CD4-positive, alpha-beta T cell treated with Interleukin-12 subunit alpha and Interleukin-12 subunit beta, for 1 hour (primary cell): ENCODE measurements at places on chromosomes 2 and 18.

GRCh38 chr2:167942366-167943081, 304.9 kb downstream of the STK39 start:
- DNase-seq, result no peak

- no peak for DNase-seq
These were observed 93.8 kb downstream of the ITGB1BP1 start for GRCh38 chr2:9329497-9329896.

GRCh38 chr18:68448736-68449135, 266.2 kb downstream of the TMX3 start:
- no peak for DNase-seq

DNA sequence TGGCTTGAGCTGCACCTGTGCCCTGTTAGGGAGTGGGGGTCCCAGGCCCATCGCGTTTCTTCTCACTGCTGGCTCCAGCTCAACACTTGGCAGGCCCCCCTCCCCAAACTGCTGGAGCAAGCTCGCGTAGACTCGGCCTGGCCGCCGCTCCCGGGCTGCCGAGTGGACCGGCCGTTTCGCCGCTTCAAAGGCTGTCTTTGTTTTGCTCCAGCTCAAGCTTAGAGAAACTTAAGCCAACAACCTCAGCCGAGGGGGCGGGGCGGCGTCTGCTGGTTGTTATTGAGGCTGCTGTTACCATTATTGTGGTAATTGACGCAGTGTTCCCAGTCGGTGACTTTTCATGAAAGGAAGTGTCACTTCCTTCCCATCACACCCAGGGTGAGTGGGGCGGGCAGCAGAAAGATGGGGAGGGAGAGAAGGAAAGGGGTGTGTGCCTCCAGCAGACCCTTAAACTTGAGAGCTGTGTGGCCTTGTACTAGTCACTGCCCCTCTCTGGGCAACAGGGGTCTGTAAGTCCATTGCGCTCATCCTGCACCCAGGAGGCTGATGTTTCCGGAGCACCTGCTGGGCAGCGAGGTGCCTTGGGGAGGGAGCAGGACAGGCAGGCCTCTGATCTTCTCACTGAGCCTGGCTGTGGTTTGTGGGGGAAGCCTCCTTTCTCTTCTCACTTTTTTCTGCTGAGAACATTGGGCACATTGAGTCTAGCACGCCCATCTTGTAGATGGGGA, 2.1 kb downstream of the ARID5A start:
- peak; percentile 91 for DNase-seq

DNA sequence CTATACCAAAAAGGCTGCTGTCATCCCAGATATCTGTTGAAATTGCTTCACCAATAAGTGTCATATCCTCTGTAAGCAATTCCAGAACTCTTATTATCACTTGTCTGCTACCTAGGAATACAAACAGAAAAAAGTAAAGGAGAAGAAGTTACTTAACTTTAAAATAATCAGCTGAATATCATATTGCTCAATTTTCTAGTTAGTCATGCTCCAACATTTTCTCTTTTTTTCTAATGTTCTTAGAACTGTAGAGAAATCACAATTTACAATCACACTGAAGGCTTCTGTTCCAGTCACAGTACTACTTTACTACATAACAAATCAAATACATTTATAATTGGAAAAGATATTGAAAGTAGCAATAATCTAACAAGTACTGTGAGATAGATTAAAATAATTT, 17.4 kb downstream of the RTTN start:
- no peak for DNase-seq

GRCh38 chr18:79938196-79938595, 13.3 kb downstream of the SLC66A2 start:
- no peak for DNase-seq

DNA sequence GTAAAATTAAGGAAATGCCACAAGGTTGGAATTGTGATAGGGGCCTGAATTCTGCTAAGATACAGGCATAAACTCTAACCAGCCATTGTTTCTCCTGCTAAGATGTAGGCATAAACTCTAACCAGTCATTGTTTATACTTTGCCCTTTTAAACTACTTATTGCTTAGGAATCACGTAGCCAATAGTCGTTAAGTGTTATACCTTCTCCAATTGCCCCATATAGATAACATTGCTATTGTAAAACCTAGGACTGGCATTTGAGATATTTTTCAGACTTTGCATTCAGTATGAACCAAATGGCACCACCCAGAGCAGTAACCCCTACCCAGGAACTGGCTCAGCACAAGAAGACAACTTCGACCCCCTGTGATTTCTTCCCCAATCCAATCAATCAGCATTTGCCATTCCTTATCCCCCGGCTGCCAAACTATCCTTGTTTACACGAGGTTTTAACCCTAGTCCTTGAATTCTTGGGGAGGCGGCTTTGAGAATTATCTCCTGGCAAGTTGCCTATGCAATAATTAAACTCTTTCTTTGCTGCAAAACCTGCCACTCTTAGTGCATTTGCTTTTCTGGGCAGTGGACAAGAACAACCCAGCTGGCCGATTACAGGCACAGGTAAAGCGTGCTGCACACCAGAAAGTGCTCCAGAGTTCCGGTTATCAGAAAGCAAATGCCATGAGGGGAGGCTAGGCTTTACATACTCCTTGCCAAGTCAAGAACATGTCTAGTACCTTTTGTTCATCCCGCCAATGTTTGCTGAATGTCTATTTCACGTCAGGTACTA, 167.6 kb downstream of the LAMA1 start:
- DNase-seq, result no peak

GRCh38 chr2:33340280-33340679, 136.2 kb upstream of the RASGRP3 start:
- no peak for DNase-seq

DNA sequence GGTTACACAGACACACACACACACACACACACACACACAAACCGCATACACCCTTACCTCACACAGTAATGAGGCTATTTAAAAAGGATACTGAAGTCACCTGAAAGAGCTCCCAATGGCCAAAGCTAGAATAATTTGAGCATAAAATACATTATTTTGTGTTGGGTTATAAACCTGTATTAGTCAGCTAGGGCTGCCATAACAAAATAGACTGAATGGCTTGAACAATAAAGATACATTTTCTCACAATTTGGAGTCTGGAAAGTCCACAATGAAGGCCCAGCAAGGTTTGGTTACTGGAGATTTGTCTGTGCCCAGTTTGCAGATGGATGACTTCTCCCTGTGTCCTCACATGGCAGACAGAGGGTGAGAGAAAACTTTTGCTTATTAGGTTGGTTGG, 605.4 kb upstream of the REG3G start:
- DNase-seq, result no peak

GRCh38 chr2:140512106-140512505, 1618.7 kb downstream of the LRP1B start:
- DNase-seq, result no peak

DNA sequence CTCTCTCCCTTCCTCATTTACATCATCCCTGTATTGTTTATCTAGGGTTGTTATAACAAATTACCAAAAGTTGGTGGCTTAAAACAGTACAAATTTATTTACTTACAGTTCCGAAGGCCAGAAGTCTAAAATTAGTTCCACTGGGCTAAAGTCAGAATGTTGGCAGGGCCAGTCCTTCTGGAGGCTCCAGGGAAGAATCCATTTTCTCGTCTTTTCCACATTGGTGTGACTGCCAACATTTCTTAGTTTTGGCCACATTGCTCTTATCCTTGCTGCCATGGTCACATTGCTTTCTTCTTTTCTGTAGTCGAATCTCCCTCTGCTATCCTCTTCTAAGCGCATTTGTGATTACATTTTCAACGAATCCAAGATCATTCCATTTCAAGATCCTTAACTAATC, 34.7 kb downstream of the ICOS start:
- no peak for DNase-seq

DNA sequence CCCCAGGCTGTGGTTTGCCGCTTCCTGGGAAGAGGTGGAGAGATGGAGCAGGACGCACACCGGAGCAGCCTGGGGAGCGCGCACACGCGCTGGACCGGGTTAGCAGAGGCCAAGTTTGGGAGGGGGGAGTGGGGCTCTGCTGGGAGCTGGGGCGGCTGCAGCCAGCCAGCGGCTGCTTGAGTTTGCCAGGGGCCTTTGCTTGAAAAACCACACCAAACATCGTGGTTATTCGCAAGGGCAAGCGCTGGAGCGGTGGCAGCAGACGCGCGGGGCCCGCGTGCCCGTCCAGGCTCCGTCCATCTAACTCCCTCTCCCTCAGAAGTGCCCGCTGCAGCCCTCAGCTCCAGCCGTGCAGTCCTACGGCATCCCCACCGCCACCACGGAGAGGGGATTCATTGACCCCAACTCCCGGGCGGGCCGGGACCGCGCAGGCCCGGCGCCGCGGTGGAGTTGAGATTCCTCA, 4.6 kb downstream of the PTGR3 start:
- DNase-seq, result no peak

DNA sequence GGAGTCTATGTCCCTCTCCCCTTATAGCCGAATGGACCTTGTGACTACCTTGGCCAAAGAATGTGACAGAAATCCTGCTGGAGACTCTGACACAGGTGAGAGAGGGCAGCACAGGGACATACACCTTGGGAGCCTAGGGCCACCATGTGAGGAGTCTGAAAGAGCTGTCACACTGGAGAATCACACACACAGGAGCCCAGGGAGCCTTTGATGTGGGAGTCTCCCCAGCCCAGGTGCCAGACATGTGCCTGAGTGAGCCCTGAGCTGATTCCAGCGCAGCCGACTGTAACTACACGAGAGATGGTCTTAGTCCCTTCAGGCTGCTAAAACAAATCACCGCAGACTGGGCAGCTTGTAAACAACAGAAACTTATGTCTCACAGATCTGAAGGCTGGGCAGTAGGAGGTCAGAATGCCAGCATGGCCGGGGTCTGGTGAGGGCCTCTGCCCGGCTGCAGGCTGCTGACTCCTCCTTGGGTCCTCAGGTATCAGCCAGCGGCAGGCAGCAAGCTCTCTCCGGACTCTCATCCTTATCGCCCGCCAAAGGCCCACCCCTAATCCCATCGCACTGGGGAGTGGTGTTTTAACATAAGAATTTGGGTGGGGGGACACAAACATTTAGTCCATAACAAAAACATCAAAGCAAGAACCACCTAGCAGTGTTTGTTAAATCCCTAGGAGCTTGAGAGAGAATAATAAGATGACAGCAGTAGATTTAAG, 63.8 kb upstream of the GPR45 start:
- no peak for DNase-seq

GRCh38 chr2:240369335-240369734, 66.1 kb upstream of the GPC1 start:
- DNase-seq, result no peak

DNA sequence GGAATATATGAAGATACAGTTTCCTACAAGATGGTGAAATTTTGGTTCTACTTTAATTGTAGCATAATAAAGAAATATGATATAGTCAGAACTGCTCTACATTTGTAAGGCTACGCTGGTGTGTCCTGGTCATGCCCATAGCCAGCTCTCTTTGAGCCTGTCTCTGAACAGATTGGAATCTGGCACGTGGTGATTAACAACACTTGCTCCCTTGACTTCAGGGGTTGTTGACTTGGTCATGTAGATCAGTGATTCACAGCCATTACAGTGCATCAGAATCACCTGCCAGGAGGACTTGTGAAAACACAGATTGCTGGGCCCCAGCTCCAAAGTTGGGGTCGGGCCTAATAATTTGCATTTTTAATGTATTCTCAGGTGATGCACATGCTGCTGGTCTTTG, 80.4 kb downstream of the PTPRM start:
- DNase-seq, result no peak

- peak; percentile 19 for DNase-seq
These were observed 20.5 kb upstream of the KIF1A start for GRCh38 chr2:240840435-240841060.

- DNase-seq, result no peak
These were observed 299.6 kb upstream of the FANCL start for GRCh38 chr2:58540681-58541080.

DNA sequence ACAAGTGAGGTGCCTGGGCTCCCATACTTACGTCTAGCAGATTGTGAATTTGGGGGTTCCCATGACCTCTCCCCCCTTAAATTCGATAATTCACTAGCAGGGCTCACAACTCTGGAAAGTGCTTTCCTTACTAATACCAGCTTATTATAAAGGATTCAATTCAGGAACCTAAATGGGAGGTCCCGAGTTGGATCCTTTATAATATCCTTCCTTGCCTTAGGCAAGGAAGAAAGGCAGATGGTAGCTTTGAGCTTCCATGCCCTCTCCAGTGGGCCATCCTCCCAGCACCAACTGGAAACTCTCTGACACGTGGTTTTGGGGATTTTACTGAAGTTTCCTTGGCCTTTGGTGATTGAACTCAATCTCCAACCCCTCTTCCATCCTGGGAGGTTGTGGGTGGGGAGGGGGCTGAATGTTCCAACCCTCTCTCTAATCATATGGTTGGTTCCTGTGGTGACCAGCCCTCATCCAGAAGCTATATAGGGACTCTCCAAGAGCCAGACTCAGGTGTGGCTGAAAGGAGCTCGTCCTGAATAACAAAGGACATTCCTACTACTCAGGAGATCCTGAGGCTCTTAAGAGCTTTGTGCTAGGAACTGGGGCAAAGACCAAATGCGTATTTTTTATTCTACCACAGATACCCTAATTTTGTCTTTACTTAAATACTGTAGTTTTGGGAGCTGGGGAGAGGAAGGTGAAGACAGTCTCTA, 62.2 kb downstream of the HAUS1 start:
- no peak for DNase-seq

DNA sequence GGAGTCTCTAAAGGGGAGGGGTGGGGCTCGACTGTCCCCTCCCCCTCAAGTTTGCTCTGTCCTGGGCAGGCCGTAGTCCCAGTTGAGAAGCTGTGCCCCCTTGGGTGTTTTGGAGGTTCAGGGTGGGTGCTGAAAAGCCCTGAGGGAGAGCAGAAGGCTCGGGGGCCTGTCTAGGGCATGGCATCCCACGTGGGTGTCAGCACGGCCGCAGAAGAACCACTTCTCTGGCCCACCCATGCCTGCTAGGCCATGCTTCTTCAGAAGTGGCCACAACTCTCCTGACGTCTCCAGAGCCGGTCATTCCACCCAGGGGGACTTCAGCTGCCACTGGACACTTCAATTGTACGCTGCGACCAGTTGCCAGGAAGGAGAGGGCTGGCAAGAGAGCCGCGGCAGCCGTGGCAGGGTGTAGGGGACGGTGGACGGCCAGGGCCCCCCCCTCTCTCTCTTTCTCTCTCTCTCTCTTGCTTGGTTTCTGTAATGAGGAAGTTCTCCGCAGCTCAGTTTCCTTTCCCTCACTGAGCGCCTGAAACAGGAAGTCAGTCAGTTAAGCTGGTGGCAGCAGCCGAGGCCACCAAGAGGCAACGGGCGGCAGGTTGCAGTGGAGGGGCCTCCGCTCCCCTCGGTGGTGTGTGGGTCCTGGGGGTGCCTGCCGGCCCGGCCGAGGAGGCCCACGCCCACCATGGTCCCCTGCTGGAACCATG, at the start of gene INPP5D:
Gene INPP5D (plus strand): TSS at position 546 of the 704 bp plus-strand sequence. CDS start 137 bp downstream, at position 683.
- peak; percentile 84 for DNase-seq
